ENCODE measurements at places on chromosomes 12 and 14. TPM values are rescaled to one million over a fixed set of nuclear protein-coding genes. Genes with fewer than 3 reads are reported as not detected.
A peak's percentile ranks its signal among the peaks of the same experiment; 100 is the strongest.

The RFX4 gene
- total RNA-seq: not detected

The TMEM253 gene
- total RNA-seq: not detected

The E2F7 gene
- 4.6 TPM for total RNA-seq

DNA sequence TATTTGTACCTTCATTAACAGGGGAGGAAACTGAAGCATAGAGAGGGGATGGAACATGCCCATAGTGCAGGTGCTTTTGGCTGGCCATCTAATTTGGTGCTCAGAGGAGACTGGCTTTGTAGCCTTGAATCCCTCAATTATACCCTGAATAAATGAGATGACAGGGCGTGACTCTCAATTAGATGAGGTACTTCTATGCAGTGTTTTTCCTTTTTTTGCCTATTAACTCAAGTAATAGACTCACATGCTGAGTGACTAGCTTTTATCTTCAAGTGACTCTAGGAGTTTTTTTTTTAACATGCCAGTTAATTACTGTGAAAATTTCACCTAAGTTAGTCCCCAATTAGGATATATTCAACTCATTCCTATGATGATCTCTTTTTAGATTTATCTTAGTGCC lies 243.7 kb downstream of the DACT1 start:
- no peaks in the 10 kb centered on the region for H3K27me3 ChIP-seq
- H3K4me1 ChIP-seq: peaks cover 3% of the 10 kb centered on the region
- H3K36me3 ChIP-seq: no peaks in the 10 kb centered on the region
- no peak overlapping the region for H3K4me3 ChIP-seq
- H3K27ac ChIP-seq: no peak overlapping the region

DNA sequence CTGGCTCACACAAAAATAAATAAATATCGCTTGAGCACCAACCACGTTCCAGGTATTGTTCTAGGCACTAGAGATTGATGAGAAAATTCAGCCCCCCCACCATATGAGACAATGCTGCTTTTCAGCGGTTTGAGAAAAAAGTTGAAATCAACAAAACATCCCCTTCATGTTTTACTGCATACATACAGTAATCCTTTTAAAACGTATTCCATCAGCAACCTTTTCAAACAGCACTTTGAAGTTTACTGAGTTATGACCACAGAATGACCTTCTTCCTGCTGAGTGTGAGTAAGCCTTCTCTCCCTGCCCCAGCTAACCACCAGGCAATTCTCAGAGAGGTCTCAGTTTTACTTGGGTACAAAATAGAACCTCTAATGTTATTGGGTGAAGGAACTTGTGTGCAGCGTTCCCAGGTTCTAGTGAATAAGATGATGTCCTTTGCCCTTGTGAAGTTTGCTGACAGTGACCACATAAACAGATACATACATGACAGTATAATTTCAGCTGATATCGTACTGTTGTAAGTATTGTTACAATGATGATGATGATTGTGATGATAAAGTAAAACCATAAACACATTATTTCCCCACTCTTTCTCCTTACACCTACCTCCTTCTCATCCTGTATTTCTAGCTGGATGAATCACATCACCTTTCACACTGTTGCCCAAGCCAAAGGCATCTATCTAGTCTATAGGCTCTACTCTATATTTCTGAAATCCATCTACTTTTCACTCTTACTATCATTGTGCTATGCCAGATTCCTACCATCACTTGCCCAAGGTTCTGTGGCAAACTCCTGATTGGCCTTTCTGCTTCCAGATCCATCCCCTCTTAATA lies 124.4 kb upstream of the KRR1 start:
- no peaks in the 10 kb centered on the region for H3K27me3 ChIP-seq
- H3K36me3 ChIP-seq: no peaks in the 10 kb centered on the region
- no peak overlapping the region for H3K4me3 ChIP-seq
- peak; percentile 91 for DNase-seq

Data from fibroblast of lung (primary cell).